ENCODE measurements at places on chromosomes 1 and 21.

- DNase-seq = no peak
Measured at GRCh38 chr1:155717041-155717440, 28.1 kb downstream of the DAP3 start.

DNA sequence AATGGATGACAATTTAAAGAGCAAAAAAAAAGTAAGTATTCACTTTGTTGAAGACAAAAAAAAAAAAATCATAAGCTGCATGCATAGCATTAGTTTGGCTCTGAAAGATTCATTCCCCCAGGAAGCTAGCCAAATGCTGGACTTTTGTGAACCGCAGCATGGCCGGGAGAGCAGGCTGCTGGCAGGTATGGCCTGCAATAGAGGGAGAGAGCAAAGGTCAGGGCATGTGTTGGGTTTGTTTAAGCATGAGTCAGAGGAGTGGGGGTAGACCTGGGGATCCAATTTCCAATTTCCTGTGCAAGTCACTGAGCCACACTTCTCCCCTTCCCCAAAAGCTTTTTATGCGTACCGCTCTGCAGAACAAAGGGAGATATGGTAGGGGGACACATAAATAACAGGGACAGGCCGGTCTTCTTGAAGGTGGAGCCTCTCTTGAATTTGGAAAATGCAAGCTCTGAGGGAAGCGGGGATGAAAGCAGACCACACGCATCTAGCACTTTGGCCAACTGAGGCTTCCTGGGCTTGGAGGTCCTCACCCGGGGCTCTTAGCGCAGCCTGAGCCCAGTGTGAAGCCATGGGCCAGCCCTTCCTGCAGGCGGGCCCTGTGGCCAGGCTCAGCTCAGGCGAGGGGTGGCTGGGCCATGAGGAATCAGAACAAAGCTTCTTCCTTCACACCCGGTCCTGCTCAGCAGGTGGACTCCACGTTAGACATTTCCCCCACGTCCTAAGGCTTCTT lies 171.1 kb downstream of the TOMM20 start:
- no peak for DNase-seq

GRCh38 chr1:201154389-201155165 lies at the start of gene TMEM9:
TSS of gene TMEM9 (minus strand) at chr1:201154474. CDS start at chr1:201153923, 551 bp downstream.
- DNase-seq = peak; percentile 99

GRCh38 chr1:39352881-39353280 lies 138.6 kb upstream of the BMP8A start:
- DNase-seq = no peak

DNA sequence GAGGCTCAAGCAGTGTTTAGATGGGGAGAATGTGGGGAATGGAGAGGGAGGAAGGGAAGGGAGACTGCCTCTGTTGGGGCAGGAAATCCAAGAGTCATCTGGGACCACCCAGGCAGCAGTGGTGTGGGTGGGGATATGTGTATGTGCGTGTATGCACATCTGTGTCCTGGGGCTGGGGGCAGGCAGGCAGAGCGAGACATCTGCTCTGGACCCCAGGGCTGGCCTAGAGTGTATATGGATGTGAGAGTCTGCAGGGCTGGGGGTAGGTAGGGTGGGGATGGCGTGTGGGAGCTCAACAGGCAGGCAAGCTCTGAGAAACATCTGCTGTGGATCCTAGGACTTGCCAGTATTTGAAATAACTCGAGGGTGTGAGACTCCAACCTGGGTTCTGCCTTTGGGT lies 3.5 kb downstream of the PTCH2 start:
- DNase-seq = no peak

- no peak for DNase-seq
Measured at GRCh38 chr1:76727520-76727919, 139.8 kb upstream of the ST6GALNAC5 start.

DNA sequence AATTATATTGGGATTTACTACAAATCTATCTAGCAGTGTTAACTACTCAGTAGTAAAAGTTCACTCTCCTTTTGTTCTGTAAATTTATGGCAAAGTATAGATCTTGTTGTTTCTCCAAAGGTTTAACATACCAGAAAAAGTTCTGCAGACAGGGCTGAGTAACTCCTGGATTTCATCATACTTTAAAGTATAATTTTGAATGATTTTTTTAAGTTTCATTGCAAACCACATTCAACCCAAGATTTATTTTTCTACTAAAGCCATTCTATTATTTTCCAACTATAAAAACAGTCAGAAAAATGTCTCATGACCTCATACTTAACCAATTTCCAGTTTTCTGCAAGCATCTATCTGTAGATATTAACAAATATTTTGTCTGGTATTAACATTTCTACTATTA lies 585.8 kb upstream of the ZRANB2 start:
- DNase-seq = no peak

DNA sequence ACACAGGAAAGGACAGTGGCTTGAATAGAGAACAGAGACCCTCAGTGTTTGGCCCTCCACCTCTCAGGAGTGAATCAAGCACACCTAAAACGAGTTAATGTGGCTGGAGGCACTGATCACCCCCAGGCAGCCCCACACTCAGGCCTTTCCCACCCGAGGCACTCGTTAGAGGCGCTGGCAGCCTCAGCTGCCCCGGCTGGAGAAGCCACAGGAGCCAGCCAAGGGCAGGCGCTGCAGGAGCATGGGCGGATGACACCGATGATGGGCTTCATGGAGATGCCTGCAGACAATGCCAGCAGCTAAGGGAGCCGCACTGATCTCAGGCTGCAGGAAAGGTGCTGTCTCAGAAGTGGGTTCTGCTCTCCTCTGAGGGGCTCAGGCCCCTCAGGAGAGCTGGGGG lies 24.1 kb upstream of the ABCG1 start:
- DNase-seq = no peak

- no peak for DNase-seq
Measured at GRCh38 chr1:1990222-1990621, 13.4 kb downstream of the CFAP74 start.

DNA sequence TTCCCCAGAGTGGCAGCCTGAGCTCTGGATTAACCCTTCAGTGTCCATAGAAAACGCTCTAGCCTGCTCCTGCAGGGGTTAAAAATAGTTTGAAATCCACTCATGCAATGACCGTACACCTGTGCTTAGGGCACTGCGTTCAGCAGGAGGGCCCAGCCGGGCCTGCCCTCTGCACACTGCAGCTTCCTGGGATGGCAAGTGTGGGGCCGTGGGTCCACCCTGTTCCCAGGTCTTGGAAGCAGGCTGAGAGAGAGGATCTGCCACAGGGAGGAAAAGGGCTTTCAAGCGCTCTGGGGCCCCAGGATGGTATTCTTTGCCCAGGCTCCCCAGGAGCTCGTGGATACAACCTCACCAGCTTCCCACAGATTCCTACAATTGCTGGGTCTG lies 1.5 kb upstream of the S100B start:
- no peak for DNase-seq

GRCh38 chr1:174742805-174743653 lies 256.7 kb upstream of the CACYBP start:
- no peak for DNase-seq

DNA sequence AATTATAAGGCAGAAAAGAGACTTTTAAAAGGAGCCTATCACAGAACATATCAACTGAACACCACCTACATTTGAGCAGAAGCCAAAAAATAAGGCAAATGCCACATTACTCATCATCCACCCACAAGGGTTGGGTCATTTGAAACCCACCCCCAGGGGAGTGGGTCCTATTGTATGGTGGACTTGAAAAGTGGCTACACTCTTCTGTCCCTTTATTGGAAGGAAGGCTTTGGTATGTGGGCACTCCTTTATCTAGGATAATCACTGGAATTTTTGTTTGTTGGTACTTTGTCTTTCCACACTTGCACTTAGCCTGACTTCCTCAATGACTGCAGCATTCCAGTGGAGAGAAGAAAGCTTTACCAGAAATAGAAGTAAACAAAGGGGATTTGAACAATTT lies 157.2 kb upstream of the COL11A1 start:
- DNase-seq = no peak

- DNase-seq = no peak
Measured at GRCh38 chr1:79648126-79648525, 641.6 kb upstream of the ADGRL4 start.

DNA sequence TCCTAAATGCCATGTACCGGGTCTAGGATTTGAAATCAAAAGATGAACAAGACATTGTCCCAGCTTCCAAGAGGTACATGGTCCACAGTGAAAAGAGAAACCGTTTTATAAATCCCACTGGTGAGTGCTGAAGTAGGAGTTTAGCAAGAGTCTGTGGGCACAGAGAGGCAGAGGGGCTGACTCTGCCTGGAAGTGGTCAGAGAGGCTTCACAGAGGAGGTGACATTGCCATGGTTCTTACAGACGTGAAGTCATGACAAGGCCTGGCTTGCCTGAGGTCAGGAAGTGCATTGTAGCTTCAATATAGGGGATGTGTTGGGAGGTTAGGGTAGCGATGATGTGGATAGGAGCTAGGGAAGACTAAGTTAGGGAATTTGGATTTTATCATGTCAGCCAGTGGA lies 28.4 kb downstream of the MAPKAPK2 start:
- no peak for DNase-seq

- DNase-seq = no peak
Measured at GRCh38 chr1:57854436-57854835, 430.6 kb upstream of the DAB1 start.

DNA sequence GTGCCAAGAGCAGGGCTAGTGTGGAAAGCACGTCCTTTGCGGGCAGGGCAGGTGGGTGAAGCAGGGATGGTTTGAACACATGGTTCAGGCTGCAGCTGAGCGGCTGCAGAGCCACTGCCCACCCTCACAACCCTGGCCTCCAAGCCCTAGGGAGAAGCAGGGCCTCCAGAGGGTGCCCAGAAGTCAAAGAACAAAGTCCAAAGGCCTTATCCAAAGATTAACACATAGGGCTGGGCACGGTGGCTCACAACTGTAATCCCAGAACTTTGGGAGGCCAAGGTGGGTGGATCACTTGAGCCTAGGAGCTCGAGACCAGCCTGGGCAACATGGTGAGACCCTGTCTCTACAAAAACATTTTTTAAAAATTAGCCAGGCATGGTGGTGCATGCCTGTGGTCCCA lies 46.8 kb downstream of the CAPN8 start:
- no peak for DNase-seq

DNA sequence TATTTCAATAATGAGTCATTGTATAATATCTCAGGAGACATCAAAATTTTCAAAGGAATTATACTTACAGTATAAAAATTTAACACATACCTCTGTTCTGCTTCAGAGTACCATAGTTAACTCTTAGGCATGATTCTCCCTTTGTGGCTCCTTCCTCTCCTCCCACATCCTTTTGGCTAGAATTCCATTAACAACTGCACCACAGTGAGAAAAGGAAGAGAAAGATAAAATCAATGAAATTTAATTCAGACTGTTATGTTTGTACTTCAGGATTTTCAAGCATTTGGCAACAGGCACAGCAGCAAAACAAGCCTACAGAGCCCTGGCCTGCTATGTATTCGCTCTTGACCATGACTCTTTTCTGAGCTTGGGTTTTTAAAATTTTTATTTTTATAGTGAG lies 57.2 kb upstream of the SGIP1 start:
- DNase-seq = no peak

- no peak for DNase-seq
Measured at GRCh38 chr1:231959225-231959884, 332.8 kb downstream of the DISC1 start.

GRCh38 chr1:67060811-67061218 lies 6.9 kb upstream of the SLC35D1 start:
- DNase-seq = no peak

DNA sequence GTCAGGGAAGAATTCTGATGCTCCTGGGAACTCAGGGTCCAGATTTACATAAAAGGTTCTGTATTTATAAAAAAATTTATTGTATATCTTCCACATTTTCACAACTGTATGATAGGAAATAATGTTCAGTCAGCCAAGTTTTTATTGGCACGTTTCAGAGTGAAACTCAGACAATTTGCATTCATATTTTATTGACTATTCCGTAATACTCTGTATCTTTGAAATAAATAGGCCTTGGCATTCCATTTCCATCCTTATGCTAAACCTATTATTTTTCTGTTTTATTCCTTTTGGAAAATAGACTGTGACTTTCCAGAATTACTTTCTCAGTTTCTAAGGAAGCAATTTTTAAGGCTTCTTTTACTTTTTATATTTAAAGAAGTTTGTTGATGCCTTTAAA lies 329.0 kb downstream of the OLFM3 start:
- DNase-seq = no peak

- no peak for DNase-seq
Measured at GRCh38 chr1:2493218-2493617, 17.1 kb downstream of the PLCH2 start.

DNA sequence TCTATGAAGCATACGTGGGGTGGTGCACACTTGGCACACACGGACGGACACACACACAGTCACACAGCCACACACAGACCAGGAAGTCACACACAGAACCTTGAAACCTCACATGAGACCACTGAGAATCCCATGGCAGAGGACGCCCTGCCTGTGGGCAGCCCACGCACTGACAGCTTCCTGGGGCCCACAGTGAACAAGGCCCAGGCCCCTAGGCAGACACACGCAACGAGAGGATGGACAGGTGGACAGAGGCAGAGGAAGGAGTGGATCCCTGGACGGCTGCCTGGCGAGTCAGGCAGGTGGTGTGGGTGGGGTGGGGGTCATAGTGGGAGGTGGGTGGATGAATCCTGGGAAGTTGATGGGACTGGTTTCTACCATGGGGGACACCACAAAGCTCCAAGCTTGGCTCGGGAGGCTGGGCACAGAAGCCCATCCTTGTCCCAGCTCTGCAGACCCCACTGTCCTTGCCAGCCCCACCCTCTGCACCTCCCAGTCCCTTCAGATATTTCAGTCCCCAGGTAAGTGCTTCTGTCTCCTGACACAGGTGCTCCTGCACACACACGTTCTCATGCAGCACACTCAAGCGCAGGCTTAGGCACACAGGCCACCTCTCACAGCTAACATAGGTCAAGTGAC lies 49.1 kb downstream of the WNT9A start:
- DNase-seq = peak; percentile 0

- no peak for DNase-seq
Measured at GRCh38 chr1:219299420-219299819, 125.7 kb downstream of the LYPLAL1 start.

GRCh38 chr1:44613941-44614340 lies 60.3 kb downstream of the TMEM53 start:
- DNase-seq = no peak

DNA sequence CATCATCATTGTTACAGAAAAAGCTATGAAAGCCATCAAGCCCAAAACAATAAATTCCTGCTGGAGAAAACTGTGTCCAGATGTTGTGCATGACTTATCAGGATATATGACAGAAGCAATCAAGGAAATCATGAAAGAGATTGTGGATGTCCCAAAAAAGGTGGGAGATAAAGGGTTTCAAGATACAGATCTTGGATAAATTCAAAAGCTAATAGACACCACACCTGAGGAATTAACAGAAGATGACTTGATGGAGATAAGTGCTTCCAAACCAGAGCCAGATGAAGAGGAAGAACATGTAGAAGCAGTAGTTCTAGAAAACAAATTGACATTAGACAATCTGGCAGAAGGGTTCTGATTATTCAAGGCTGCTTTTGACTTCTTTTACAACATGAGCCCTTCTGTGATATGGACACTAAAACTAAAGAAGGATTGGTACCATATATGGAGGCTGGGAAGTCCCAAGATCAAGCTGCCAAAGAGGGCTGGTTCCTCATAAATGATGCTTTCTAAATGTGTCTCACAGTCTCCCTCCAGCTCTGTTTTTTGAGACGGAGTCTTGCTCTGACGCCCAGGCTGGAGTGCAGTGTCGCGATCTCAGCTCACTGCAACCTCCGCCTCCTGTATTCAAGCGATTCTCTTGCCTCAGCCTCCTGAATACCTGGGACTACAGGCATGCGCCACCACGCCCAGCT lies 32.1 kb upstream of the LRIG2 start:
- DNase-seq = no peak

GRCh38 chr1:40646315-40646714 lies 19.2 kb downstream of the RIMS3 start:
- no peak for DNase-seq

Measured in stimulated activated CD4-positive, alpha-beta T cell treated with anti-CD3 and anti-CD28 coated beads, Interleukin-4, amount 100 ng/mL, for 4 hours (primary cell).